ENCODE measurements at places on chromosomes 13 and 19. TPM values are rescaled to one million over a fixed set of nuclear protein-coding genes. Genes with fewer than 3 reads are reported as not detected.

- no peak for DNase-seq
These were observed 98.3 kb downstream of the TUBA3C start for GRCh38 chr13:19083340-19083739.

- DNase-seq, result no peak
These were observed 1.2 kb downstream of the TBC1D4 start for GRCh38 chr13:75480671-75481175.

The ADM5 gene
- 2.8 TPM for total RNA-seq

DNA sequence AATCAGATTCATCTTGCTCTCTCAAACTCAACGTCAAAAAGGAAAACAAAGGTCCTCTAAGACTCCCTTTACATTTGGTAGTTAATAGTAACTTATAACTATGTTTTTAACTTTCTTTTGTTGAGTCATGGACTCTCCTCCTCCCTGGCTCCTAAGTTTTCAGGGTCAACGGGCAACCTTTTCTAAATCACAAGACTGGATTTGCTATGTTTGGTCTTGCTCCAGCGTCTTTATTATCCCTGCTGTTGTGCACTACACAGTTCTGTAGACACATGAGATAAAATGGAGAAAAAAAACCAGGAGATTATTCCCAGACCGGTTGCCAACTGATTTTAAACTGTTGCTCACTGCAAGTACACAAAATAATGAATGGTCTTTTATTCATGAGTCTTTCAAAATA, 1.9 kb upstream of the ITM2B start:
- DNase-seq, result no peak

DNA sequence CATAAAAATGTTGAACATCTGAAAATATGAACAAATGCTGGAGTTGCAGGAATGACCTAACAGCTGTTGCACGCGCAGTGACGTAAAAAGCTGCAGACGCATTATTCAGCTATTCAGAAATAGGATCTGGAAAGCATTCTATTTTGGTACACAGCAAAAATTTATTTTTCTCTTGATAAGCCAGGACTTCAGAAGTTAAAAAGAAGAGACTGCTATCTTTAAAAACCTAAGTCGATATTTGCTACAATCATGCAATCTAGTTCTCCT, 36.9 kb upstream of the STARD13 start:
- no peak for DNase-seq

The STOML3 gene
- not detected for total RNA-seq

The GSX1 gene
- total RNA-seq, result not detected

DNA sequence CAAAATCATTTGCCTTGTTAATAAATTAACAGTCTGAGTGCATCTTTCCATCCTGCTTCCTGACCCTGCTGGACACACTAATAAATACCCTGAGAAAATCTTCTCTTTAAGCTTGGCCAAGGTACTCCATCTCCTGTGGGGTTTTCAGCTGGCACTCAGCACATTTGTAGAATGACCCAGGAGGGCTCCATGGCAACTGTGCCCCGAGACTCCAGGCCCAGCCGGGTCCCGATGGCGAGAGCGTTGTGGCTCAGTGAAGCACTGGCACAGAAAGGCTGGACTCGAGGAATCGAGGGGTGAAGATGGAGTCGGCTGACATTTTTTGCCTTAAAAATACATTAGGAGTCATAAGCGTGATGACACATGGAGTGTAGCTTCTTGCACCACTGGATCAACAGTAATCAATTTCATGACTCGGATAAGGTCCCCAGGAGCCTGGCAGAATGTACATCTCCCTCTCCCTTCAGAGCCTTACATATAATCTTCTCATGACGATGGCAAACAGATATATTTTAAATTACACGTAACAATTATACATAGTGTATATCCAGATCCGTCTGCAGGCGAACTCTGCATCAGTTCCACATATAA, 85.4 kb downstream of the SLC7A1 start:
- no peak for DNase-seq

The POP4 gene
- total RNA-seq, result 53.1 TPM

- no peak for DNase-seq
These were observed 118.6 kb upstream of the ZNF536 start for GRCh38 chr19:30253581-30253996.

DNA sequence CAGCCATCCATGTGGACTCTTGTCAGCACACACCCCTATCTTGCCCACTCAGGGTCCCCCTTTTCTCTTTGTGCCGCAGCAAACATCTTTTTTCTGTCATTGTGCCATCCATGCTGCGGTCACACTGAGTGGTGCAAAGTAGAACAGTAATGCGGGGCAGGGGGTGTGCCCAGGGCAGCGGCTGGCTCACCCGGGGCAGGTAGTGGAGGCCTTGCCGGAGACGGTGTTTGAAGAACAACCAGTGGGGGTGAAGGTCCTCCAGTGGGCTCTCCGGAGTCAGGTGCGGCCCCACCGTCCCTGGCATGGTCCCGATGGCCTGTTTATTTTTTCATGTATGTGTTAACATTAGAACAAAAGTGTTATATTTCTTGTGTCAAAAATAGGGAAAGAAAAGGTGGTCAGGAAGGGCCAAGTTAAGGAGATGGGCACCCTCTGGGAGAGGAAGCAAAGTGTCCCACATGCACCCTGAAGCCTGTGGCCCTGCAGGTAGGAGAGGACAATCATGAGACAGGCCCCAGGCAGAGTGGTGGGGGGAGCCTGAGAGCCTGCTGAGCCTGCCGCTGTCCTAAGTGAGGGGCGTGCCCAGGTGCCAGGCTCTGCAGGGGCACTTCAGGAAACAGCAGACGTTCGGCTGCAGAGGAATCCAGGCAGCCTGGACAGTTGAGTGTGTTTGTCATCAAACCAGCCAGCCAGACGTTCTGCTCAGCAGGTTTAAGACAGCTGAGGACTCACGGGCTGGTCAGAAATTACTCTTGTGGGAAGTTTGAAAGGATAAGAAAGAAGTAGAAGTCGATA, 12.3 kb downstream of the TSSK6 start:
- DNase-seq, result no peak

The HIPK4 gene
- 2.2 TPM for total RNA-seq

DNA sequence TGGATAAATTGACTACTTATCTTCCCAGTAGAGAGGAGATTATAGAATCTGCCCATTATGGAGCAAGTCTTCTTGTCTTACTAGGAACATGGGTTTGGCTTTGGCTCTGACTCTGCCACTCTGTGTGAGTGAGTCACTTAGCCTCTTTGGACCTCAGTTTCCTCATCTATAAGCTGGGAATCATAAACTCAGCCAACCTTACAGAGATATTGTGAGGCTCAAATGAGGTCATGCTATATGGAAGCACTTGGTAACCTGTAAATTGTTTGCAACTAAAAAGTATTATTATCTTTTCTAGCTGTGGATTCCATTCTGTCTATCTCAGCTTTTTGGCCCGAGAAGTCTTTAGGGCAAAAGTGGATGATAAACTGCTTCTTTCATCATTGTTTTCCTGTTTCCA, 186.8 kb upstream of the TSC22D1 start:
- DNase-seq, result no peak

- no peak for DNase-seq
These were observed 825 bp downstream of the GMIP start for GRCh38 chr19:19642506-19643157.

DNA sequence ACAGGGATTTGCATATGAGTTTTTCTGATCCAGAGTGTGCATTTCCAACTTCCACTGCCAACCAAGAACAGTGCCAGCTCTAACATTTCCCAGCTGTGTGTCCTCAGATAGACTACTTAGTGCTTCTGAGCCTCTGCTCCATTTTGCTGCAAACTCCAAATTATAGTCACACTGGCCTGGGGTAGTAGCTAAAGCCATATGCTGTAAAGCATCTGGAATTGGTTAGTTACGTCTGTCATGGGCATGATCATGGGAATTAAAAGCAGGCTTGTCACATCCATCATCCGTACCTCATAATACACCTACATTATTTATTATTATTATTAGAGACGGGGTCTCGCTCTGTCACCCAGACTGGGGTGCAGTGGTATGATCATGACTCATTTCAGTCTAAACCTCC, 7.1 kb downstream of the ELAVL3 start:
- no peak for DNase-seq

DNA sequence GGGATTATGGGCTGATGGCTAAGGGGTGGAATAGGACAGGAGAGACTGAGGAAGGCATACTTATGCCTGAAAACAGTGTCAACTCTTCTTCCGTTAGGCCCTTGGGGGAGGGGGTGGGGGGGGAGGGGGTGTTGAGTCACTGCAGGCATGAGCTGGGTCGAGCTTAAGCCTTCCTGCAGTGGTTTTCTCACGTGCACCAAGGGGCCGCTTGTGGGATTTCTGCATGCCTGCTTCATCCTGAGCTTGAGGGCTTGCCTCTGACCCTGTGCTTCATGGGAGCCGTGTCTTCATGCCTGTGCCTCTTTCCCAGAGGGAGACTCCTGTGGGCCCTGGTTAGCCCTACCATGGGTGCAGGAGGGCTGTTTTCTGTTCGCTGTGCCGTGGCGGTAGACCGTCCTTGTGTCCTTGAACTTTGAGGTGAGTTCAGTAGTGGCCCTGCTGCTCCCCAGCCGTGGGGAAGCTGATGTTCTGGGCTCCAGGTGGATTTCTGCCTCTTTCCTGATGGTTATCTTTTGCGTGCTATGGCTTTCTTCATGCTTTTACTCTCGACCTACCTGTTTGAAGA, 186.1 kb downstream of the PCCA start:
- no peak for DNase-seq

The NAPSA gene
- total RNA-seq, result not detected

DNA sequence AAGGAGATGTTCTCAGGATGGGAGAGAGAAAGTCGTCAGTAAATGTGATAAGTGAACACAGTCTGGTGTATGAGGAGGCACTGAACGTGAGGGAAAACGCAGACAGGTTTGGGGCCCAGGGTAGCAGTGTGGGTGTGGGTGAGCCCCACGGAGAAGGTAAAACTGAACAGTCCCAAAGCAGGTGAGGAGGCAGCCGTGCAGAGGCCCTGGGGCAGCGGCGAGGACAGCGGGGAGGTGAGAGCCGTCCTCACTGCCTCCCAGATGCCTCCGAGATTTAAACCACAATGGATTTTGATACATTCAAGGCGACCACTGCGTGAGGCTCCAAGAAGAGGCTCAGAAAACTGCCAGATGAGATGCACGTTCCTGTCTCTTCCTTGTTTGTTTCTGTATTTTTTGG, 14.5 kb upstream of the SHC2 start:
- no peak for DNase-seq

GRCh38 chr13:44380404-44381165, 7.0 kb downstream of the SERP2 start:
- DNase-seq, result no peak

DNA sequence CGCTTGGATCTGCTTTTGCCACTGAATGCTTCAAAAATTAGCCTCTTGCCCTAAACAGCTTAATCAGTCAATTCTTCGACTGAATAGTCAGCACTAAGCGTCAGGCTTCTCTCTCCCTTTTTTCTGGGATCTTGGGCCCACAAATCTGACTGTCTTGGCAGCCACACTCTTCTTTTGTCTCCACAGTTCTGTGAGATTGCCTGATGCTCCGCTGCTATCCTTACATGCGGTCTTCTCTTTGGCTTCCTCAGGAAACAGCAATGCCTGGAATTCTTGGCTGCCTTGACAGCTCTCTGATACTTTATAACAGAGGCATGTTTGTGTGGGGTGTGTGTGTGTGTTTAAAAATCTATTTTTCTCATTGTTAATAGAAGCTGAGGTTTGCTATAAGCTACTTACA, 32.6 kb downstream of the ERCC5 start:
- DNase-seq, result no peak

DNA sequence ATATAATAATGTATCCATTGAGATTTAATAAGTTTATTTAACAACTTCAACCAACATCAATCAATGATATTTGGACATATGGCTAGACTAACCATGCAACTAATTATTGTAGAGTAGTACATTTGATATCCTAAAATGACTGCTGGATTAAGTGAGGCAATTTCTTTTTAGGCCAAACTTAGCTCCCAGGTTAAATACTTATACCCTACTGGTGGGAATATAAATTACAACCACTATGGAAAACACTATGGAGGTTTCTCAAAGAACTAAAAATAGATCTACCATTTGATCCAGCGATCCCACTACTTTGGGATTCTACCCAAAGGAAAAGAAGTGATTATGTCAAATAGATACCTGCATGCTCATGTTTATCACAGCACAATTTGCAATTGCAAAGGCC, 345.8 kb downstream of the RBM26 start:
- DNase-seq, result no peak

The KIR3DL2 gene
- 0.38 TPM for total RNA-seq

- no peak for DNase-seq
These were observed 10.5 kb upstream of the RAP2A start for GRCh38 chr13:97423300-97424045.

DNA sequence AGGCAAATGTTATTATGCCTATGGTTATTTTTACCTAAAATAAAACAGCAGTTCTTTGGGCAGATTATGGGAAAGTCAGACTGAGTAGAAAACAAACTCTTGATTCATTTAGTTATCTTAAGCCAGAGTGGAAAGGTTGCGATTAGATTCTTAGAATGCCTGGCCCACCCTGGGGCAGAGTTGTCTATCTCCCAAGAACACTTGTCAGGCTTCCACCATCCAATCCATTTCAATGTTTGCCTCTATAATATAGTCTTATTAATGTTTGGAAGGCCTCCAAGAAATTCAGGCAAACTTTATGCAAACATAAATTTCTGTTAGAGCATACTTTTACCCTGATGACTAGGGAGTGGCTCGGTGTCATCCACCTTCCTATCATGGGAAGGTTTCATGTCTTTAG, 207.0 kb downstream of the SLITRK6 start:
- DNase-seq, result no peak

- no peak for DNase-seq
These were observed 6.5 kb upstream of the CCER2 start for GRCh38 chr19:38918526-38918925.

The SYDE1 gene
- total RNA-seq, result 17.9 TPM

The WTIP gene
- 26.4 TPM for total RNA-seq

GRCh38 chr13:105721016-105721415, 814.4 kb downstream of the EFNB2 start:
- DNase-seq, result no peak

GRCh38 chr13:109166804-109167203, 537.4 kb downstream of the MYO16 start:
- DNase-seq, result no peak

- no peak for DNase-seq
These were observed 3.5 kb downstream of the ZNF260 start for GRCh38 chr19:36524617-36525016.

- DNase-seq, result no peak
These were observed at the start of gene DCLK1 for GRCh38 chr13:36131222-36131930. Gene DCLK1 (minus strand): TSS chr13:36131382.

The ANKRD10 gene
- 182 TPM for total RNA-seq

DNA sequence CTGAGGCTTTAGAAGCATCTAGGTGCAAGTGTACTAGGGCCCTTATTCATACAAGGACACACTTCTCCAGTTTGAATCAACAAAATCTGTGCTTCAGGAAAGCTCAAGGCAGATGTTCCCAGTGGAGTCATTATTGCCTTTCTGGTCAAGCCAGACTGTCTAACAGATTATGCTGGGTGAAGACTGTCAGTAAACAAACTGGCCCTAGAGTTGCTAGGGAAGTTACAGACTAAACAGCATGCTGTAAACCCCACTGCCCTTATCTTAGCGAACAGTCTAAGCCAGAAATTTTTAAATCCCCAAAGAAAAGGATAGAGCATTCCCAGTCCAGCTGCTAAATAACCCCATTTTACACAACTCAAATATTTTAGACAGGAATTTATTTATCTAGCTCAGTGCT, 1701.3 kb upstream of the PRR20A start:
- no peak for DNase-seq

The XAB2 gene
- total RNA-seq, result 22.5 TPM

- no peak for DNase-seq
These were observed 2770.4 kb upstream of the PCDH20 start for GRCh38 chr13:64186071-64186470.

GRCh38 chr13:106291006-106291405, 244.5 kb downstream of the EFNB2 start:
- DNase-seq, result no peak
